DMS 273 treated with DMSO at 0.1 percent for 48 hours (cell line): ENCODE measurements at places on chromosomes 3 and 15.
A peak's percentile ranks its signal among the peaks of the same experiment; 100 is the strongest.

GRCh38 chr3:49740427-49740826 is 16.7 kb upstream of the GMPPB start:
- DNase-seq = no peak

GRCh38 chr3:8481380-8481779 is 20.2 kb upstream of the LMCD1 start:
- no peak for DNase-seq

DNA sequence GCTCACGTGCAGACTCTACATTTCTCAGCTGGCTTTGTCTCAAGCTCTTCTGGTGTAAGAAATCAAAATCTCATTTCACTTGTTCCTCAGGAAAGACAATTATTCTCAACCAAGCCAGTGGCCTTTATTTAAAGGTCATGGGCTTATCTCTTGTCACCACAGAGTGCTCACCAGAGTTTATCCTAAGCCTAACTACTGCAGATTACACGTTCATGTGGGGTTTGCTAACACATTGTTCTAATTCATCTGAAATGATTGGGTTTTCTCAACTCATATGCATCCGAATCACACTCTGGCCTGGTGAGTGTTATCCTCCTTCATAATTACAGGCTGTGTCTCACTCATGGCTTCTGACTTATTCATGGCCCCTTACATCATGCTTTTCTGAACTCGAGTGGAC is 83.3 kb upstream of the TSC22D2 start:
- DNase-seq = no peak

GRCh38 chr3:112629425-112629824 is 11.5 kb downstream of the CCDC80 start:
- DNase-seq = peak; percentile 52

DNA sequence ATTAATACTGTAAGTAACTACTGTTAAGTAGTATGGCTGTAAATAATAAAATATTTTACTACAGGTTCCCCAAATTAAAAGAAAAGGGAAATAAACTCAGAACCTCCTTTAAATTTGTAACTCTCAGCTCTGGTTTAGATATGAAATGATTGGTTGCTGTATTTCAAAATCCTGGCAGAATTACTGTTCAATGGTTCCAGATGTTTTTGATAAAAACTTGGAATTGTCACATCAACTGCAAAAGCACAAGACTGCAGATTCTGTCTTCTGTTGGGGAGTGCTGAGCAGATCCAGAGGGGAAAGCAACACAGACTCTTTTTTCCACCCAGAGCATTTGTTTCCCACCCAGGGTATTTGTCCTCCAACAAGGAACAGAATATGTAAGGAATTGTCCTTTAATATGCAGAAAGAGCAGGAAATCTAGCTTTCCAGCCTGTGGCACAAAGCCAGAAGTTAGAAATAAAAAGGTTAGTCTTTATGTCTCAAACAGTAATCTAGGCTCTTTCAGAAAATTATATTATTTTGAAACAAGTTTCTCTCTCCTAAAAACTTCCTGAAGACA is 178.1 kb downstream of the KLHL25 start:
- no peak for DNase-seq

DNA sequence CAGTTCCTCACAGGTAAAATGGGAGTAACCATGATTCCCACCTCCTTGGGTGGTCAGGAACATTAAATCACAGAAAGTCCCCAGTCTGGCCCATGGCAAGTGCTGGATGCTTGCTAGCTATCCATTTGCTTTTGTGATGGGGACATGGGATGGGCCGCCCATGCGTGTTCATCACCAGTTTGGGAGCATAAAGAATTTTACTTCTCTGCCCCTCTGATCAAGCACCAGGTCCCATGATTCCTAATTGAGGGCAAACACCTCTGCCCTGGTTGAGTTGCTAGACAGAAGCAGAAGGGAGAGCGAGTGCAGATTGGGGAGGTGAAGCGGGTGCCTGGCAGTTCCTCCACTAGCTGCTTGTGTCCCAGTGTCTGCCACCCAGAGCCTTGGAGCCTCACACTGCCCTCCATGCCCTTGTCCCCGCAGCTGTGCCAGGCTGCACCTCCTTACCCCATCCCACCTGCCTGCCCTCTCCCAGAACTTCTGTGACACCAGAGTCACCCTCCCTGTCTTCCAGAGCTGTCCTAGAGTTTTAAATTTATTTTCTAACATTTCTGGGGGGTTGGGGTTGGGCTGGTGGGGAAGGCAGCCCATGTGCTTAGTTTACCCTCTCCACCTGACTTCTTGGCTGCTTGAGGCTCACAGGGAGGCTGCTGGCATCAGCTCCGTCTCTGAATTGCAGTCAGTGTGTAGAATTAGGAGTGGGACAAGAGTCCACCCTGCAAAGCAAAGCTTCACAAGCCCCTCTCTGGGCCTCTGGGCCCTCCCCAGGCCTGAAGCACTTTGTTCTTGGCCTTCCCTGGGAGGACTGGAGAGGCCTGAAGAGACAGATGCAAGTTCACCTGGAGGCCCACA is 18.4 kb downstream of the CFAP100 start:
- DNase-seq = no peak
